ENCODE measurements at places on chromosomes 4 and X. TPM values are rescaled to one million over a fixed set of nuclear protein-coding genes. Genes with fewer than 3 reads are reported as not detected.

Gene CPE
- total RNA-seq: 374 TPM

Gene CNGA1
- total RNA-seq: 14.1 TPM

Gene TMEM255A
- total RNA-seq: 3.4 TPM

Gene RPS3A
- total RNA-seq: 2,971 TPM

Gene MAGEB2
- not detected for total RNA-seq

Gene SPANXN3
- total RNA-seq: not detected

Gene HEPH
- total RNA-seq: 55.7 TPM

Gene TLR1
- total RNA-seq: 9.6 TPM

Gene PDLIM5
- total RNA-seq: 170 TPM

Gene FHDC1
- total RNA-seq: 9.0 TPM

Gene F9
- total RNA-seq: not detected

Gene VCX2
- not detected for total RNA-seq

Gene SCML1
- 20.1 TPM for total RNA-seq

Gene ZCCHC4
- 38.0 TPM for total RNA-seq

Gene SPANXA1
- total RNA-seq: not detected

Gene UGT2B17
- total RNA-seq: not detected

Gene LRCH2
- 23.3 TPM for total RNA-seq

Gene GLRA2
- total RNA-seq: 13.6 TPM

Gene TREX2
- 0.27 TPM for total RNA-seq

Gene IL1RAPL2
- 5.1 TPM for total RNA-seq

Gene NSD2
- total RNA-seq: 121 TPM

Gene C4orf54
- 10.6 TPM for total RNA-seq

Gene LDOC1
- total RNA-seq: 11.7 TPM

Data from camera-type eye (tissue), 1 donor.